ENCODE measurements at places on chromosomes 3 and 15.

- DNase-seq, result no peak
Measured at GRCh38 chr3:43015991-43016865, 37.1 kb downstream of the GASK1A start.

- DNase-seq, result no peak
Measured at GRCh38 chr15:98228846-98229245, 268.3 kb downstream of the ARRDC4 start.

DNA sequence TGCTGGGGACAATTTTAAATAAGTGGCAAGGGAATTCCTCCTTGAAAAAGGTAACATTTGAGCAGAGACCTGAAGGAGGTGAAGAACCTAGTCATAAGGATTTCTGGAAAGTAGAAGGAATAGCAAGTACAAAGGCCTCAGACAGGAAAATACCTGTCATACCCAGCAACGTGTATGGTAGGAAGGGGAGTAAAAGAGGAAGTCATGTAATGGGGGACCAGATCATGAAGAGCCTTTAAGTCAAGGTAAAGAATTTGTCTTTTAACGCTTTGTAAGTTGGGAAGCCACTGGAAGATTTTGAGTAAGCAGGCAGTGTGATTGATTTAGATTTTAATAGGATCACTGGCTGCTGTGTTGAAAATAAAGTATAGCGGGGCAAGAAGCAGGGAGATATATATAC, 43.4 kb upstream of the FAH start:
- no peak for DNase-seq

GRCh38 chr15:26148156-26148860, 285.2 kb upstream of the ATP10A start:
- DNase-seq, result no peak

DNA sequence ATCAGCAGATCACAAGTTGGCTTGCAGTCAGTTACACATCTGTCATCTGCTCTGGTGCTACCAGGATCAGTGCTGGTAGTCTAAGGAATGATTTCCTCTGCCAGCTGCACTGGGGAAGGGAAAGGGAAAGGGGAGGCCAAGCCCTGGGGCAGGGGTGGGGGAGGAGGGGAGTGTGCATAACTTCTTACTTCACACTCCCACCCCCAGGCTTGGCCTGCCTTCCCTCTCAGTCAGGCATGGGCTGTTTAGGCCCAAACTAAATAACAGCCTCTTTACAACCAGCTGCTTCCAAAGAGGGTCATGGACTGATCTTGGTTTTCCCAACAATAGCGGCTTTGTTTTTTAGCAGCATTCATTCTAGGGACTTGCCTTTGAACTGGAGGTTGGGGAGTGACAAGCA, 86.1 kb upstream of the PSMD6 start:
- DNase-seq, result no peak

All from CD4-positive, alpha-beta T cell treated with Interleukin-15 for 4 hours (primary cell).